ENCODE measurements at places on chromosomes 13 and 19.

DNA sequence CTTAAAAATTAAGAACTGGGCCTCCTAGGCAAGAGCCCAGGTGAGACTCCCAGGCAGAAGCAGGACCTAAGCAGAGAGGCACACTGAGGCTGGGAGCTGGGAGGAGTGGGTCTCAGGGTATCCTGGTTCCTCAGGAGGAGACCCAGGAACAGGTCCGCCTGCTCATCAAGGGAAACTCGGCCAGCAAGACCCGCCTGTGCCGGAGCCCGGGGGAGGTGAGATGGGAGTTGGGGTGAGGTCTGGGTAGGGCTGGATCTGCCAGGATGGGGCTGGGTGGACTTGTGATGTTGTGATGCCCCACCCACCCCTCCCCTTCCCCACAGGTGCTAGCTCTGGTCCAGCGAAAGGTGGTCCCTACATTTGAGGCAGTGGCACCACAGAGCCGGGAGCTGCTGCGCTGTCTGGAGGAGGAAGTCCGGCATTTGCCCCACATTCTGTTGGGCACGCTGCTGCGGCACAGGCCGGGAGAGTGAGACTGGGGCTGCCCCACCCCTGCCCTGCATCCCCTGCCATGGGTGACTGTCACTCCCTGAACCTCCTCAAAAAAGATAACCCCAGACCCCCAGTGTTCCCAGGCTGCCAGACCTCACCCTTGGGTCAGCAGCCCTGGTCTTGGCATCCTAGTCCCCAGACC, 6.9 kb downstream of the HAUS5 start:
- no peak for DNase-seq

GRCh38 chr13:36919833-36920615, at the start of gene SMAD9:
SMAD9 (minus strand) TSS chr13:36920238; CDS start chr13:36879689, 40,549 bp downstream.
- no peak for DNase-seq

- DNase-seq = no peak
Observed at GRCh38 chr19:41926763-41927496, 1.3 kb downstream of the ERFL start.

DNA sequence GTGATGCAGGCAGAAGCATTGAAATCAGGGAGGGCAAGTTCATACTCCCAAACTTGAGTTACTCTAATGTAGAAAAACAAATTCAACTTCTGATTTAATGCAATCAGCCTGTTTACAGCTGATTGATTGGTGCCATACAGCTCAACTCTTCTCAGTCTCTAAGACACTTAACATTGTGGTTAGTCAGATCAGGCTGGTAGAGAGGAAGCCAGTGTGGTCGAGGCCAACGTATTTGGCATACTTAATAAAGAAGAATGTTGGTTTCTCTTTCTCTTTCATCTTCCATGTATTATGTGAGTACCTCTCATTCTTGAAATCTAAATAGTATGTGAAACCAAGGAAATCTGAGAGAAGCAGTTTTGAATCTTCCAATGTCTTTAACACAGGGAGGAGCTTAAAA, 255.0 kb upstream of the SLITRK1 start:
- DNase-seq = peak; percentile 88

DNA sequence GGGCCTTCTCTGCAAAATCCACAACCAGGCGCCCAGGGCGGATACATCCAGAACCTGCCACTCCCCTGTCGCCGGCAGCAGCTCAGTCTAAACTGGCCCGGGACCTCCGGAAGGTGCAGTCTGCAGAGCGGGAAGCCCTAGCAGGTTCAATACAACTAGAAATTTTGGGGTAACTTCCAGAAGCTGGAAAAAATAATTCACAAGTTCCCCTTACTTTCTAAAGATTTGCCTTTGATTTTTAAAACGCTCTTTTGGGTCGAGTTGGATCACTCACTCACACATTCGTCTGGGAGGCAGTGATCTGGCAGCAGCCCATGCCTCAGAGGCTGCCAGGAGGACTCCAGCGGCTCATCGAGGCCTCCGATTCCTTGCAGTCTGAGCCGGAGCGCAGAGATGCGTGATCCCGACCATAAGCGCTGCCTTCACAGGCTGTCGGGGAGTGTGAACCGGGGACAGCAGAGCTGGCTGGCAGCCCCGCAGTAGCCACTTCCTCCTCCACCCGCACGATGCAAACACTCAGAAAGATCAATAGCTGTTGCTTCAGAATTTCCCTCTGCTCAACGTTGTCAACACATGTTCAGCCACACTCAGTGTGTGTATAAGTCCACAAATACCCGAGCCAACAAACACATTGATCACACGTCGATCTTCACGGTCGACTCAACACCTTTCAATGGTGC, 35.6 kb upstream of the ZNF507 start:
- no peak for DNase-seq

- DNase-seq = no peak
Observed at GRCh38 chr13:22080832-22081231, 410.0 kb downstream of the FGF9 start.

DNA sequence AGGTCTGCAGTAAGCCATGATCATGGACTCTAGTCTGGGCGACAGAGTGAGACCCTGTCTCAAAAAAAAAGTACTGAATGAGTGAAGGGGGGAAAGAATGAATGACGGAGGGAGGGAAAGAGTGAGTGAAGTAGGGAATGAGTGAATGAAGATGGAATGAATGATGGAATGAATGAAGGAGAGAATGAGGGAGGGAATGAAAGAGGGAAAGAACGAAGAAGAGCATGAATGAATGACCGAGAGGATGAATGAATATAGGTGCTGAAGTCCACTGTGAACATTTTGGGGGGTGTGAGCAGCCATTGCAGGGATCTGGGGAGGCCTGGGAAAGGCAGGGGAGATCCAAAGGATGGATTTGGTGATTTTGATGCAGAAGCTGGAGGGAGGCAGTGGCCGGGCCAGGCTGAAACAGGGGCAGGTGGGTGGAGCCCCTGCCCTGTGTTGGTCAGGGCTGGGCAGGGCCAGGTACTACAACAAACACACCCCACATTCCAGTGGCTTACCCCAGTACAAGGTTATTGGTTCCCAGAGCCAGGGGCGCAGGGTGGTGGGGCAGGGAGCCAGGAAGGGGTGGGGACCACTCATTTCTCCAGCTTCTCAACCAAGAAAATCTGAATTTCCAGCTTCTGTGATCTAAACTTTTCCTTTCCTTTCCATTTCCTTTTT, 14.3 kb downstream of the SLC27A1 start:
- no peak for DNase-seq

DNA sequence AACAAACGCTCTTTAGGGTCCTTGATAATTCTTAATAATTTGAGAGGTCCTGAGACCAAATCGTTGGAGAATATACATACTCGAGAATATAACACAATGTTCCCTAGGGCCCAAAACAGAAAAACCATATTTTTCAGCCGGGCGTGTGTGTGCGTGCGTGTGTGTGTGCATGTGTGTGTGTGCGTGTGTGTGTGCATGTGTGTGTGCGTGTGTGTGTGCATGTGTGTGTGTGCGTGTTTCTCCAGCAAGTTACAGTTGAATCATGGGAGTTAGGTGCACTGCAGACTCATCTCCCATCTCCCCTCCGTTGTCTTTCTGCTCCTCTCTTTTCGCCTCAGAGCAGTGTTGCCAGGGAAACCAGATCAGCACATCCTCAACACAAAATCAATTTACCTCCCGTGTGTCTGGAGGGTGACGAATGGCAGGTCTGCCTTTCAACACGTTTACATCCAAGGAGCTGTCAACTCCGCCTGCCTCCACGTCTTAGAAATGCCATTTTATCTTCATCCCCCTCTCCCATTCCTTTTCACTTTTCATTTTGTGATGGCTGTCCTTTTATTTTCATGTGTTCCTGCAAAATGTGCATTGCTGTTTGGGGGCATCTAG, 8.3 kb upstream of the PNMA8B start:
- no peak for DNase-seq

DNA sequence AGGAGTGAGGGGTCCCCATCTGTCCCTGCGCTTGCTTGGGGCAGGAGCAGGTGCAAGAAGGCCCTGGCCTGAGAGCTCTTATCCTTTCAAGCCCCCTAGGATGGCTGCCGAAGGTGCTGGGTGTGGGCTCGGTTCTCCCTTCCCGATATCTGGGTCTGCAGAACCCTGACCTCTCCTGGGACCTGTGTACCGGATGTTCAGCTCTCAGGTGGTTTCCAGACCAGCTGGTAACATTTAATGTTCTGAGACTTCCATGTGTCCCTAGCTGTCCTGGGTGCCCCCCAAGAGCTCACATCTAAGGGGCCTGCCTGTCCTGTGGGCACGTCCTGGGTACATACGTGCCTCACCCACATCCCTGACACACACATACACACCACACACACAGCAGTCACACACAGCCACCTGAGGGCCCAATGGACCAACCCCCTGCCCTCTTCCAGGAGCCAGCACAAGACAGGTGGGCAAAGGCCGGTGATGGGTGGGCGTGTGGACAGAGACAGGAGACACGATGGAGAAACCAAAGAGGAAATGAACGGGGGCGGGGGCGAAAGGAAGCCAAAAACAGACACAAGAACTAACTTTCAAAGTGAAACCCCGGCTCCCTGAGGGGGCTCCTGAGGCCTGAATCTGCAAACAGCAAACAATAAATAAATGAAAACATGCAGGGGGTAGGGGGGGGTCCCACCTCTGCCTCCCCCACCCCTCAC, 124.3 kb downstream of the PTPRS start:
- DNase-seq = no peak

- DNase-seq = peak; percentile 85
Observed at GRCh38 chr19:6947745-6948144, 60.4 kb downstream of the ADGRE1 start.

DNA sequence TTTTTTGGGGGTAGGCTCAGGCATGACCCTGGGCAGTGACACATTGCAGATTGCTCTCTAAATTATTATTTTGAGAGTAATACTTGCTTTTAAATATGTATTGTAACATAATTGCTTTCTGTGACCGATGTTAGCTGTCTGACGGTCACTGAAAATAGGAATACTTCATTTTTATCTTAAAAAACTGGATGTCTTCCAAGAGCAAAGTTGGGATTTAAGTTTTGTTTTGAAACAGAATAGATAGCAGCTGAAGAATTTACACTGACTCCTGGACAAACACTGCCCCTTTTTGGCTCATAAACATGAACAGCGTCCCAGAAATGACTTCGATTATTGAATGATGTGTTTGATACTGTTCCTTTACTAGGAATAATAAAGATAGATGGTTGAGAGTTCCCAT, 535.9 kb downstream of the GPC5 start:
- DNase-seq = no peak

DNA sequence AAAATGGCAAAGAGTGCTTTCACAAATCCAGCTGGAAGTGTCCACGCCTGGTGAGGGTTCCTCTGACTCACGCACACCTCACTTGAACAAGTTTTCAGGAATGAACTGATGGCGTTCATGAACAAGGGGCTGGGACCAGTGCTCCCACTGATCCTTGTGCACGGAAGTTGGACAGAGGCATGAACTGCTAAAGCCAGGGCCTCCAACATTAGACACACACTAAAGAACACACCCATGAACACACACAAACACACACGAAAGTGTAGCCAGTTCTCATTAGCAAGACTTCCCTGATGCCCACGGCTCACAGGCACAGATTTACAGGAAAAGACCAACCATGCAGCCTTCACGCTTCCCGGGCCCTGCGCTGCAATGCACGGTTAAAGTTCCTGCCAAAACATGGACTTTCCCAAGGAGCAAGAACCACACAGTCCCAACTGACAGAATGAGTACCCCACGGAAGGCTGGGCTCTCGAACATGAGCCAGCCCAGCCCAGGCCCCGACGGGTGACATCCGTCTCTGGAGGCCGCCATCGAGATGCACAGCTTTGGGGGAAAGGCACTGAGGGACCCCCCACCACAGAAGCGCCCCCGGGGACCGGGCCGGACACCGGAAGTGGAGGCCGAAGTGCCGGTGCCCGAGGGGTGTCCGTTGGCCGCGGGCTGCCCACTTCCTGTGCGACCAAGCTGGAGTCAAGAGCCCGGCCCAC, 808 bp downstream of the DNMT1 start:
- DNase-seq = peak; percentile 44

DNA sequence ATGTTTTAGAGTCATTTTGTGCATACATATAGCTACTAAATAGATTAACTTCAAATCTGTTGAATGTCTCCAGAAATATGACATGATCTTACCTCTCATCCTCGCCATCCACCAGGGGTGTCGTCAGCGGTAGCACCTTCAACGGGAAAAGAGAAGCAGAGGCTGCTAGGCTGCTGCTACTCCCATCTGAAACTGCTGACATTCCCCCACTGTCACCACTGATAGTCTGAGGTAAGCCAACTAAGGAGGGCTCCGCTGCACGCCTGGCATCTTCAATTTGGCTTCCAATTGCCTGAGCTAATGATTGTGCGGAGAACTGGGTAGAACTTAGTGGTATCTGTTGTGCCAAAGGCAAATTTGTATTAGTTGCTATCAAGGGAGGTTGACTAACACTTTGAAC, 3.1 kb downstream of the TSC22D1 start:
- DNase-seq = no peak

GRCh38 chr13:51645154-51645650, 60.9 kb downstream of the WDFY2 start:
- DNase-seq = no peak

- no peak for DNase-seq
Observed at GRCh38 chr19:12647490-12648071, 19.0 kb downstream of the MAN2B1 start.

DNA sequence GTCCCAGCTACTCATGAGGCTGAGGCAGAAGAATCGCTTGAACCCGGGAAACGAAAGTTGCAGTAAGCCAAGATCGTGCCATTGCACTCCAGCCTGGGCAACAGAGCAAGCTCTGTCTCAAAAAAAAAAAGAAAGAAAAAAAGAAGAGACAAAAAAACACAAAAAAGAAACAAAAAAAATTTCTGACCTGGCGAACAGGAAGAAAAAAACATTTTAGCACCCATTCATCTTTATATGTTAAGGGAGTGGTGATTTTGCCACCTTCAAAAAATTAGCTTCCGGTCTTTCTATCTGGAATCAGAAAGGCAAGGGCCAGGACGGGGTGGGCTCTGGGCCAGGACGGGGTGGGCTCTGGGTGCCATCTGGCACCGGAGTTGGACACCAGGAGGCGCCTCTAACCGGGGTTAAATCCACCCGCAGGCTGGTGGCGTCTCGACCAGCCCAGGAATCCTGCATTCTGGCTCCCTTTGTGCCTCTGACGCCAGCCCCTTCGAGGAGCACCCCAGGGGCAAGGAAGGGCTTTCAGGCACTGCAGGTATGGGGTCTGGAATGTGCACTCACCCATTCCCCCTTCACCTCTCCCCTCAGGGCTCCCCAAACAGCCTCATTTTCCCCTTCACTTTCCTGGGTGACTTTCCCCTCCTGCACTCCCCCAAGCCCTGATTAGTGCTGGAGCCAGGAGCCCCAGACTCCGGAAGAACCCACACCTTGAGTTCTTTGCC, 10.4 kb upstream of the ZSWIM4 start:
- DNase-seq = peak; percentile 85

- no peak for DNase-seq
Observed at GRCh38 chr13:93861818-93862217, 617.7 kb downstream of the DCT start.

GRCh38 chr13:109140479-109141349, 511.3 kb downstream of the MYO16 start:
- no peak for DNase-seq
